ENCODE measurements at places on chromosomes 7 and 10.

DNA sequence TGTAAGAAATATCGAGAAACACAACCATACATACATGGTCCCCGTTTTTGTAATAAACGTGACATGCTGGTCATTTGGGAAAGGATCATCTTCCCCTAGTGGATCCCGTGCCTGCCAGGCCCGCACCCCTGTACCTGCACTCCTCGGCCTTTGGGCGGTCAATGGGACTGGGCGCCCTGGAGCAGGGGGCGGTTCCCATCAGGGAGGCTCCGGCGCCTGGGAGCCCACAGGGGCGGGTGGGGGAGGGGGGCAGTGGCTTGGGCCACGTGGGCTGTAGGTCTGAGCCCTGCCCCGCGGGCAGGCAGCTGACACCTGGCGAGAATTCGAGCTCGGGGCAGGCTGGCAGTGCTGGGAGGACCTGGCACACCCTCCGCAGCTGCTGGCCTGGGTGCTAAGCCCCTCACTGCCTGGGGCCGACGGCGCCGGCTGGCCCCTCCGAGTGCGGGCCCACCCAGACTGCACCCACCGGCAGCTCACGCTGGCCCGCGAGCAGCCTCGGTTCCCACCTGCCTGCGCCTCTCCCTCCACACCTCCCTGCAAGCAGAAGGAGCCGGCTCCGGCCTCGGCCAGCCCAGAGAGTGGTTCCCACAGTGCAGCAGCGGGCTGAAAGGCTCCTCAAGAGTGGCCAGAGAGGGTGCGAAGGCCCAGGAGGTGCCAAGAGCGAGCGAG is 361.6 kb upstream of the GRM3 start:
- DNase-seq = no peak

- DNase-seq = no peak
Observed at GRCh38 chr7:27359181-27360125, 116.9 kb downstream of the EVX1 start.

DNA sequence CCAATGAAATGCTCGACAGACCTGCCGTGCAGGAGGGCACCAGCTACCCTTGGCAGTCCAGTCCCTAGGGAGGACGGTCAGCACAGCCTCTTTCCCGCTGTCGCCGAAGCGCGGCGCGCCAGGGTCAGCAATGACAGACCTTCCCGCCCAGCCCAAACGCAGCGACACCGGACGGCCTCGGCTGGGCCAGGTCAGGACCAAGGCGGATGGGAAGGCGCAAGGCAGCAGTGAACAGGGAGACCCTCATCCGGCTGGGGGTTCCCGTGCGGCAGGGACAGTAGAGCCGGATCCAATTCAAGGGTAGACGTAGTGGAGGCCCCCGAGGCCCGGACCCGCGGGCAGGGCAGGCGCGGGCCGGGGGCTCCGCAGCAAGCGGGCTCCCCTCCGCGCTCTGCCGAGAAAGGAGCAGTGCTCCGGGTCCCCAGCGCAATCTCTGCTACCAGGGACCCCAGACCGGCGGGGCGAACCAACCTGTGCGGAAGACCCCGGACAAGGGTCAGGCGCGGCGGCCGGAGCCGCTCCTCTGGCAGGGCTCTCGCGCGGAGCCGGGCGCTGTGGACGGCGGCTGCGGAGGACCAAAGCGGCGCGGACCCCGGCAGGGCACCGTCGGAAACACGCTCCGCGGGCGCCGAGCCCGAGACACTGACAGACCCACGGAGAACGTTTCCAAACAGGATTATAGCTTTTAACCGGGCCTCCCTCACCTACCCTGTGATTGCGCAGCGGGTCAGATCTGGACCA is at the start of gene SEC31B:
Gene SEC31B (minus strand): TSS at position 551 of the 741 bp plus-strand sequence. CDS start 2,909 bp downstream, outside the sequence.
- no peak for DNase-seq

GRCh38 chr10:115849197-115849596 is 423.8 kb downstream of the GFRA1 start:
- no peak for DNase-seq

- DNase-seq = no peak
Observed at GRCh38 chr7:158648168-158648567, 56.4 kb downstream of the NCAPG2 start.

GRCh38 chr7:30445770-30446169 is 32.8 kb downstream of the NOD1 start:
- peak; percentile 72 for DNase-seq

GRCh38 chr7:37393476-37393875 is 55.2 kb downstream of the ELMO1 start:
- no peak for DNase-seq

DNA sequence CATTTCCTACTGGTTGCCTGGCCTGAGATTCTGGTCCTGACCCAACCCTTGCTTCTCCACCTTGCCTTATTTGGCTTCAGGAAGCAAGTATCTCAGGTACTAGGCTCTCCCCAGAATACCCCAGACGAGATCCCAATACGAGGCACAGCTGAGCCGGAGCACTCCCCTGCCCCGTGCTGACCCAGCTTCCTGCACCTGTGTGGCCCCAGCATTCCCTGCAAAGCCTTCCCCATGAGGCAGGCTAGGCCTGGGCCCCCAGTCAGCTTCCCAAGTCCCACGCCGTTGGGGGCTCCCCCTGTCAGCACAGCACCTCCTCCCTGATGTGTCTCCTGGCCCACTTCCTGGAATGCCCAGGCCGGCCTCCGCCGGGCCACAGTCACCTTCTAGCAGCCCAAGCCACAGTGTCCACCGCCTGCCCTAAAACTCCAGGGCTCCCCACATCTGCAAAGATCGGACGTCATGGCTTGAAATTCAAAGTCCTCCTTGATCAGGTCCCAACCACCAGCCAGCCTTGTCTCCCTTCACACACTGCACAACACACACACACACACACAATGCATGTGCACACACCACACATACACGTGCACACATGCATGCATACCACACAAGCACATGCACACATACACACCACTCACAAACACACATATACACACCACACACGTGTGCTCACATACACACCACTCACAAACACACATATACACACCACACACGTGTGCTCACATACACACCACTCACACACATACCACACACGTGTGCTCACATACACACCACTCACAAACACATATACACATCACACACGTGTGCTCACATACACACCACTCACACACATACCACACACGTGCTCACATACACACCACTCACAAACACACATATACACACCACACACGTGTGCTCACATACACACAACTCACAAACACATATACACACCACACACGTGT is 78.9 kb upstream of the FOXK1 start:
- no peak for DNase-seq

DNA sequence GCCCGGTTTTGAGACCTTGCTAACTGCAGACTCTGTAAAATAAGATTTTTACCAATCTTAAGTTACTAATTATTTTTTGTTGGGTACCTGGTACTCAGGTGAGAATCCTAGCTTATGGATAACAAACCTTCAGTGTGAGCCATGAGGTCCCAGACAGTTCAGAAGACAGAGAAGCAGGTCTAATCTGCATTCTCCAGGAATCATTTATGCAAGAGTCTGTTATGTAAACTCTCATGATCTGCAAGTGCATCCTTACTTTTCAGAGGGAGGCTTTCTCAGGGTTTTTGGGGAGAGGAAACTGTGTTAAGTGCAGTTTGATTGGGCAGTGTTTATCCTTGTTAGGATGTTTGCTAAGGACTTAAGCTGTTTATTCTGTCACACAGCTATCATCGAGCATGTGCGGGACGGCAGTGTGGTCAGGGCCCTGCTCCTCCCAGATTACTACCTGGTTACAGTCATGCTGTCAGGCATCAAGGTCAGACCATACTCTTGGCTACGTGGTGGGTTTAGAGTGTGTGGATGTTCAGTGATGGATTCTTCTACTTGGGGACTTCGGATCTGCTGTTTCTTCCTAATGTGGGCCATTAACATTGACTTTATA is 50.2 kb downstream of the SND1 start:
- DNase-seq = no peak

GRCh38 chr10:29634764-29635625 is at the start of gene SVIL:
SVIL (minus strand) TSS chr10:29634971; CDS start chr10:29555058, 79,913 bp downstream.
- DNase-seq = peak; percentile 53

DNA sequence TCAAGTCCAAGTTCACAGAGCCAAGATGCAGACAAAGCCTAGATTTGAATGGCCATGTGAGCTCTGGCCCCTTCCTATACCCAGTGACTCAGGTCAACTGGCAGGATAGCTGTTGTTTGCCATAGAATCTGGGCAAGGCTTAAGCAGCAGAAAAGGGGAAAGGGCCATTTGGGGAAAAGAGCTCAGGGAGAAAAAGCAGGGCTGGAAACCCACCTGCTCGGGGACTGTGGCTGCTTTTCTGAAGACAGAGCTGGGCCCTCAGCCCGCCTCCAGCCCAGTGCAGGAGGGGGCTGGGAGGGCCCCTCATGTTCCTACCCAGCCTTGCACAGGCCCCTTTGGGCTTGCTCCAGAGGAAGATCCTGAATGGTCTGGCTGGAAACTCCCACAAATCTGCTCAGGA is 32.6 kb upstream of the HABP2 start:
- DNase-seq = no peak

GRCh38 chr10:16960551-16960950 is 143.3 kb upstream of the RSU1 start:
- no peak for DNase-seq

GRCh38 chr7:50699143-50699542 is 83.6 kb downstream of the GRB10 start:
- DNase-seq = no peak

DNA sequence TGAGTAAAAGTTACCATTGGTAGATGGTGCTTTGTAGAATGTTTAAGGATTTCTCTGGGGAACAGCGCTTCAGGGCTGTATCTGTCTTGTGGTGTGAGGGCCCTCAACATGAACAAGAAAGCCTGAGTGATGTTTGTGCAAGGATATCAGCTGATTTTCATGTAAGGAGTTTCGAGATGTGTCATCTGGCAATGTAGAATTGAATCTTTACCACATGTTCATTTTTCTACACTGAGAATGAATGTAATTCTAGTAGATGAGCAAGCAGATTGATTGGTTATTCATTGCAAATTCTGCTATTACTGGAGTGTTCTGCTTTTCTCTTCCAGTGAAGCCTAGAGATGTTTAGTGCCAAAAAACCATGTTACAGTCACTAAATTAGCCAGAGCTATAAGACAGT is 87.7 kb downstream of the ST7 start:
- DNase-seq = no peak

DNA sequence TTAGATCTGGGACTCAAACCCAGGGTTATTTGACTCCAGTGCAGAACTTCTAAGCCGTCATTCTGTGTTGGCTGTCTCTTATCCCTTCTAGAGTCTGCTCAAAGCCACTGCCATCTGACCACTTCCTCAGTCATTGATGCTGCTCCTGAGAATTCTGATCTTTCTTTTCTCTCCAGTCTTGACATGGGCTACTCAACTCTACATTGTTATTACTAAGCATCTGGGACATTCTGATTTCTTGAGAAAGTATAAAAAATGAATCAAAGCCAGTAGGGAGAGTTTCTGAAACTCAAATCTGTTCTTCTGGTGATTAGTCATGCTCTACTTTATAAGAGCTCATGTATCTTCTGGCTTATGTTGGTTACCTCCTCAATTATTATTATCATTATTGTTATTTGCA is 48.7 kb downstream of the ANK3 start:
- no peak for DNase-seq

DNA sequence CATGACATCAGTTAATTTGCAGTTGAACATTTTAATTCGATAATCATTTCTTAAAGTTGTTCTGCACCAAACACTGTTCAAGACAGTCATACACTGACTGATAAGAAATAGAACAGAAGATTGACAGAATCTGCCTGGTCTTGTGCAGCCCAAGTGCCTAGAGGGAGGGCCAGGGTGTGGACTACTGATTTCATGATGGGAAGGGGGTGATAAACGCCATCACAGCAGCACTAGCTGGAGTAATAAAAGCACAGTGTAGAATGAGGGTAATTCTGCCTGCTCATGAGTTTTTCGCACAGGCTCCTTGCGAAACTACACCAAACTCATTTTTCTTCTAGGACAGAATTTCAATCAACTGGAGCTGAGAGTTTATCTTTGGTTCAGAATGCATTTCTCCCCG is 270.1 kb downstream of the ARL4A start:
- peak; percentile 10 for DNase-seq

DNA sequence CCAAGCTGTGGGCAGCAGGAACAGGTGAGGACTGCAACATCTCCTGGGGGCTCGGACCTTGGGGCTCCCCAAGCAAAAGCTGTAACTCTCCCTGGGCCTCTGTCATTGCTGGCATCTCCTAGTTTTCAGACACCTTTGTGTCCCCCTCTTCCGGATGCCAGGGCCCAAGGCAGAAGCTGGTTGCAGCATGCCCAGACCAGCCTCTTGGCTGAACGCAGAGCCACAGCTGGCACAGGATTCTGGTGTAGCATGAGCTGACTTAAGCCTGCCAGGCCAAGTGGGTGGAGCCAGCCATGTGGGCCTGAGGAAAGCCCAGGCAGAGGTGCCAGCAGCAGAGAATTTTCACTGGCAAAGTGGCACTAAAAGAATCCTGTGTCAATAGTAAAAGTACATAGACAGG is 43.5 kb downstream of the ZWINT start:
- no peak for DNase-seq

- no peak for DNase-seq
Observed at GRCh38 chr10:71085689-71086438, 126.5 kb upstream of the UNC5B start.

GRCh38 chr10:11853468-11853867 is 30.3 kb downstream of the PROSER2 start:
- DNase-seq = peak; percentile 39

- no peak for DNase-seq
Observed at GRCh38 chr10:36534471-36535002, 590.9 kb upstream of the ANKRD30A start.

DNA sequence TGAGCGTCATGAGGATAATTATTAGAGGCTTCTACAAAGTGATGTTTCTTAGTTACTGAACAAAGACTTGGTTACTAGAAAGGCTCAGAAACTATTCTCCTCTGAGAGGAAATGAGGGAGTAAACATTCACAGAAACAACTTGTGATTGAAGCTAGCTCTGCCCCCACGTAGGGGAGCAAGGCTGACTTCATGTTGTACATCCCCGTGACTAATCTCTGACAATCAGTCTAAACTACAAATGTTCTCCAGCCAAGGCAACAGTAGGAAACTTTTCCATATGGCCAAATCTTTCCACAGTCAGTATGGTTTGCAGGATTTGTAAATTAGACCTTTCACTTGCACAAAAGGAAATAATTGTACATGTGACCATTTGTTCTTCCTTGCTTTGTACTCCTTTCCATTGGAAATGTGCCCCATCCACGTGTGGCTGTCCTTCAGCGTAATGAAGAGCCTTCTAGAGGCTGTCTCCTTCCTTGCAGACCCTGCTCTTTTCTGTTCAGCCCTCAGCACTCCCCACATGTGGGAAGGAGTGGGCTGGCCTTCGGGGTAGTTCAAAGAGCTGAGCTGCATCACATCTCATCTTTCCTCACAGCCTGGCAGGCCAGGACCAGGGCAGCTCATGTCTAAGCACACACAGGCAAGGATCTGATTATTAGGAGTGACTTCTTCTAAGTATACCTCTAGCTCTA is 93.5 kb downstream of the PCGF5 start:
- DNase-seq = no peak

- DNase-seq = no peak
Observed at GRCh38 chr7:145224775-145225174, 388.9 kb upstream of the TPK1 start.

DNA sequence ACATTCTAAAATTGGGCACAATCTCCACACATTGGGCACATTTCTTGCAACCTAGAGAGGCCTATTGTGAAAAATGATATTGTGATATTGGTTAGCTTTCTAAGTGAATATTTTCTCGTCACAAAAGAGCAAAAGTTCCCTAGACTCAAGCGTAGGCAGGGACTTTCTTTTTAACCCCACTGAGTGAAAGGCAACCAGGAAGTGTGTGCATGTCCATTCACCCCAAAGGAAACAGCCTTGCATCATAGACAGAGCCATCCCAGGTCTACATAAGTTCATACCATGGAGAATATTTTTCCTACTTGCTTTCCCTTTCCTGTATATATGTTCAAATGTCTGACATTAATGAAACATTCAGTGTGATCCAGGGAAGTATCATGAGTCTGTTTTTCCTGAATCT is 84.2 kb upstream of the AGBL3 start:
- DNase-seq = no peak

Data from HEK293T (cell line).